Epithelial cell of esophagus (primary cell): ENCODE measurements at places on chromosomes 16 and 17.
A peak's percentile ranks its signal among the peaks of the same experiment; 100 is the strongest.

DNA sequence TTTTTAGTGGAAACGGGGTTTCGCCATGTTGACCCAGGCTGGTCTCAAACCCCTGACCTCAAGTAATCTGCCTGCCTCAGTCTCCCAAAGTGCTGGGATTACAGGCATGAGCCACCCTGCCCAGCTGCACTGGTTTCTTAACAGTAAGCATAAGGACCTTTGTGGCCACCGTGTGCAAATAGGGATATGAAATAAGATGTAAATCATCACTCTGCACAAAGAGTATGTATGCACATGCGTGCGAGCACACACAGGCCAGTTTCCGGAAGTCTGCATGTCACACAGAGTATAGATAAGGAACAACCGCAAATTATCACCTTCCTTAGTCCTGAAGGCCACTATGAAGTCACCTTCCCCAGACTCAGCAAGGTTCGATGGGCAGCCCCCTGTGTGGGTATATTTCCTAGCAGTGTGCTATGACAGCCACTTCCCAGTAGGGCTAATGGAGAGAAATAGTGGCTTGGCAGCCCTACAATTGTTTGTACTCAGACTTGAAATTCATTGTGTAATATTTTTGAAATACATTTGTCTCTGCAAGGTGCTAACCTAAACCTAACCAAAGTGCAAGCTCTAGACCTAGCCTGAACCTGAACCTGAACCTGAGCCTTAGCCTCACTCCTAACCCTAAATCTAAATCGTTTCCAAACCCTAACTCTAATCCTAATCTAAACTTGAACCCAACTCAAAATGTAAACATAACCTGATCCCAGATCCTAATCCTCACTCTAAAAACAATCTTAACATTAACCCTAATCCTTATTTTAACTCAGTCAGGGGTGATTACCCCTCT lies 48.4 kb upstream of the SKAP1 start:
- DNase-seq = no peak

DNA sequence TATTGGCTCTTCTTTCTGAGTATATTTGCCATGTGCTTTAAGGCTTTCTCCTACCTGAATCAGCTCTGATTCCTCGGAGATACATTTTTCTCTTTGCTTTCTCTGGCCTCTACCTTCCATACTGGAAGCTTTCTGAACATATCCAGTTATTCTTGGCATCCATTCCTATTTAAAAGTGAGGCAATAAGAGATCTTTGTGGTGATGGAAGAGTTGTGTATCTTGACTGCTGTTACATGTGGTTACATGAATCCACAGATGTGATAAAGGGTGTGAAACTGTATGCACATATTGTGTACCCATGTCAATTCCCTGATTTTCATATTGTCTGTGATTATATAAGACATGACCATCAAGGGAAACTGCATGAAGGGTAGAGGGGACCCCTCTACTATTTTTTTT lies 24.4 kb downstream of the UBE2O start:
- DNase-seq = no peak

- DNase-seq = no peak
These were observed 18.3 kb downstream of the GLYR1 start for GRCh38 chr16:4828567-4829321.

- DNase-seq = no peak
These were observed 130.2 kb downstream of the C16orf95 start for GRCh38 chr16:87186876-87187533.

DNA sequence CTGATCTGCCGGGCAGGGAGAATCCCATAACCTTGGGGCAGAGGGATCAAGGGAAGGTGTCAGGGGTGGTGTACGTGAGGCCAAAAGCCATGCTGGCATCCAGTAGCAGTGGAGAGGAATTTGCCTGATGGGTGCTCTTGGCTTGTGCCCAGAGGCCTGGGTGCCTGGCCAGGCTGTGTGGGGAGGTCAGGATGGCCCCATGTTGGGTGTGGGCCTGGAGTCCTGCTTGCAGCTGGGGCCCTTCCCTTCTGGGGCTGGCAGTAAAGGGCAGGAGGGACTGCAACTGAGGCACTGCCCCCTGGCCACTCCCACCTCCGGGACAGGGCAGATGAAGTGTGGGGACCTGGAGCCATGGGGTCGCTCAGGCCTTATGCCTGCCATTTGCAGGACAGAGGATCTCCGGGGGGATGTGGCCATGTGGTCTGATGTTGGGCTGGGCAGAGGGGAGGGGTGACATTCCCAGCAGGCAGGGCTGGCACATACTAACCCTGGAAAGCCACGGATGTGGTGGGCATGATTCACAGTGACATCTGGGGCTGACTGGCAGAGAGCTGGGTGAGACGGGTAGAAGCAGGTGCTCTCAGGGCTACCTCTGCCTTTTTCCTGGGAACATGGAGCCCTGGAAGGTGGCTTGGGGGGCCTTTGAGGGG lies 3.5 kb downstream of the FMNL1 start:
- peak; percentile 37 for DNase-seq

- DNase-seq = no peak
These were observed 55.2 kb downstream of the RAI1 start for GRCh38 chr17:17736205-17737183.

- DNase-seq = no peak
These were observed 91.4 kb downstream of the HIC1 start for GRCh38 chr17:2146132-2146871.

DNA sequence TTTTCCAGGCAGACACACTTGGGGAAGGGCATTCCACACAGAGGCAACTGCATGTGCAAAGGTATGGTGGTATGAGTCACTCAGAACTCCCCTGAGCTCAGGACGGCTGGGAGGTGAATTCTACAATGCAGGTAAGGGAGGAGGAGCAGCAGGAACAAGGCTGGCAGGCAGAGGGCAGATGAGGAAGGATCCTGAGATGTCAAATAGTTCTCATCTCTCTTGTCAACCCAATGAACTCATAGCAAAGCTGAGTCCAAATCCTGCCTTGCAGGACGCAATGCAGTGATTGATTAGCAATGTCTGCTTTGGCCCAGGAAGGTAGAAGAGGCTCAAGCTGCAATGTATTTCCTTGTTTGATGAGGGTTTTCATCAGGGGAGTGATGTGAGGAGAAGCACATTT lies 243.5 kb downstream of the XYLT1 start:
- DNase-seq = peak; percentile 3

DNA sequence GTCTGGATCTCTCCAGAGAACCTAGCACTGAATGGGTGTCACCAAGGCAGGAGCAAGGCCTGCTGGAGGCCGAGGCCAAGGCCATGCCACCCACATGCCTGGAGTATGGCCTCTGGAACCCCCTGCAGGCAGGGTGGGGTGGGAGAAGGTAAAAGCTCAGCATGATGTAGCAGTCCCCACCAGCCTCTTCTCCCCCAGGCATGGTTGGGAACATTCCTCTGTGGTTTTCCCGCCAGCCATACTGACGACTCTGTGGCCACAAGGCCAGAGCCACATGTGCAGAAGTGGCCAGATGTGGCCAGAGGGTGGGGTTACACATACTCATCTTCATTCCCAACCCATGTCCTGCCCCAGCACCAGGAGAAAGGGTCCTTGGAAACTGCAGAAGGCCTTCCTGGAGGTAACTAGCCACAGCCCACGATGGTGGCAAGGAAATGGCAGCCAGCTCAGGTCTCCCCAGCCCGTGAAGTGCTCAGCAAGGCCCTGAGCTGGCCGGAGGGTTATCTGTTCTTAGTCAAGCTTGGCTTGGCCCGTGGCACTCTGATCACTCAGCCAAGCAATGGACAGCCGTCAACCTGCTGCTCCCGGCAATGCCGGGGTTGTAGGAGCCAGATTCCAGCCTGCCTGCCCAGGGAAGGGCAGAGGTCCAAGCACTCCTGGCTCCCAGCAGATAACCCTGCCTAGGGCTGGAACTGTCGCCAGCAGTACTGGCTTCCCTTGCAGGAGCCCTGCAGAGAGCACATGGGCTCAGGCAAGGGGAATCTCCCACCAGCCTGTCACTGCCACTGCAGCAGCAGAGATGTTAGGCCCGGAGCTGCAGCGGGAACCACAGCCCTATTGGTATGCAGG lies 26.1 kb downstream of the HDAC5 start:
- DNase-seq = no peak

GRCh38 chr17:79621151-79621943 lies 10.5 kb upstream of the RBFOX3 start:
- DNase-seq = no peak

DNA sequence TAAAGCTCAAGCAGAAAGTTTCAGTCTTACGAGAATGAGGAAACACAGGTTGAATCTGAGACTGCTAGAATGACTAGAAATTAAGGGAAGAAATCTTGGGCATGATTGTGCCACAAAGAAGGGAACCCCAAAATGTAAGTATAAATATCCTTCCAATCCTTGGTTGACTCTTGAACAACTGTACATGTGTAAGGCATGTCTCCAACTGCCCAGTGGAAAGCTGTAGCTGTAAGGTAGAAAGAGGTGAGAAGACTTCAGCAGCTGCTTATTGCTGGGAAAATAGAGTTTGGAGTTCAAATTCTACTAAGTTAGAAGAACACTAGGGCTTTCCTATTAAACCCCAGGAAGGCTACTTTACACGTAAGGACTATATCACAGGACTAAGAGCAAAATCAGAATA lies 59.7 kb upstream of the NACA2 start:
- no peak for DNase-seq

- no peak for DNase-seq
These were observed 3.9 kb upstream of the COL1A1 start for GRCh38 chr17:50205111-50205962.

GRCh38 chr16:88533932-88534637 lies 36.1 kb upstream of the ZC3H18 start:
- peak; percentile 73 for DNase-seq

- DNase-seq = peak; percentile 71
These were observed 334.5 kb downstream of the SEC14L1 start for GRCh38 chr17:77475016-77475976.

DNA sequence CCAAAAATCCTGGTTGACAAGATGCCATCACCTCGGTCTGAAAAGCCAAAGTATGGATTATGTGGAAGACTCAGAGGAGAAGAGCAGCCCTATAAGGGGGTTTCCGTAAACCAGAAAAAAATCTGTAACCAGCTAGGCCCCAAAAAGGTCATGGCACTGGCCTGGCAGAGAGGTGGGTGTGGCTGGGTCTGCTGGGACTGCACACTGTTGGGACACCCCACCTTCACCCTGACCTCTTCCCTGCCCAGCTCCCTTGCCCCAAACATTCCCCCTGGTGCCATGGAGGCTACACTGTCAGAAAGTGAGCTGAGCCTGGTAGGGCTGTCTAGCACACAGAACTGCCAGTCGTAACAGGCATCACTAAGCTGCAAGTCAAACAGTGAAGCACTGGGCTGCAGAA lies 6.5 kb downstream of the SLC47A2 start:
- no peak for DNase-seq

DNA sequence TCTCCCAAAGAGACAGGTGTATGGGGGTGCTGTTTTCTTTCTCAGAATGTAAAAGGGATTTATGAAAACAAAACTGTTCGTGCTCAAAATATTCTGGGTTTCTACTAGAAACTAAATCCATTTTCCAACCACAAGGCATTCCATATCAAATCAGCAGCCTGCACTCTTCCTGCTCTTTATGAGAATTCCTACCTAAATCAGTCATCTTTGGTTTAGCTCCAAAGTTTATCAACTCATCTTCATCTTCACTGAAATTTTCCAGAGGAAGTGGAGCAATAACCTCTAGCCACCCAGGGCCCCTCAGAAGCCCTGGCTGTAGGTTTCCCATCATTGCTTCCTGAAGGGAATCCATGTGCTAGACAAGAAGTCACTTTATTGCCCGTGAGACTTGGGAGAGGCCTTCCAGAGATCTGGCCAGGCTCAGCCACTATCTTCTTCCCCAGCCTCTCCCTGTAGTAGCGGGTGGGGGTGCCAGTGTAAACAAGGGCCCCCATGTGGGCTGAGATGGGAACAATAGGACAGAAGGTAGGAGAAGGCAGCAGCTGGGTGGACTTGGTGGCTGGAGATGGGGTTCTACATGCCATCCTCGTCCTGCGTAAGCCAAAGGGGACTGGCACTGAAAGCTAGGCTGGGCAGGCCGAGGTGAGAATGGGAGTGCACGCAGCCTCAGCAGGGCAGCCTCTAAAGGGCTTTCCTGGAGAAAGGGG lies 22.0 kb upstream of the ALDH3A1 start:
- no peak for DNase-seq

DNA sequence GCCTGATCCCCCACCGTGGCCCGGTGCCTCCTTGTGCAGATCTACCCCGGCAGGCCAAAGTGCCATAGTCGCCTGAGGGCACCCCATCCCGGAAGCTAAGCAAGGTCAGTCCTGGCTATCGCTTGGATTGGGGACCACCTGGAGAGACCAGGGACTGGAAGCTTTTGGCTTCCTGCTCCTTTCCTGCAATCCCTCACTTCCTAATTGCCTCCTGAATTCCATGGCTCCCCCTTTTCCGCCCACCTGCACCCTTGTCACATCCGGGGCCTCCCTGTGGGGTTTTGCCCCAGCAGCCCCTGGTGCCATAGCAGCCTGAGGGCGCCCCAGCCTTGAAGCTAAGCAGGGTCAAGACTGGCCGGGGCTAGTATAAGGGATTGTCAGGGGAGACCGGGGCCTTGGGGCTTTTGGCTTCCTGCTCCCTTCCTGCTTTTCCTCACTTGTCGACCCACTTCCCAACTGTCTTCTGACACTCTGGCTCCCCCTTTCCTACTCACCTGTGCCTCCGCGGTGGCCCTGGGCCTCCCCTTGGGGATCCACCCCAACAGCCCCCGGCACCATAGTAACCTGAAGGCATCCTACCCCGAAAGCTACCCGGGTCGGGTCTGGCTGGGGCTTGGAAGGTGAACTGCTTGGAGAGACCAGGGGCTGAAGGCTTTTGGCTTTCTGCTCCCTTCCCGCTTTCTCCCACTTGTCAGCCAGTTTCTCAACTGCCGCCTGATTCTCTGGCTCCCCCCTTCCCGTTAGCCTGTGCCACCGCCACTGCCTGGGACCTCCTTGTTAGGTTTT lies 2293.6 kb downstream of the TP53TG3F start:
- DNase-seq = no peak

DNA sequence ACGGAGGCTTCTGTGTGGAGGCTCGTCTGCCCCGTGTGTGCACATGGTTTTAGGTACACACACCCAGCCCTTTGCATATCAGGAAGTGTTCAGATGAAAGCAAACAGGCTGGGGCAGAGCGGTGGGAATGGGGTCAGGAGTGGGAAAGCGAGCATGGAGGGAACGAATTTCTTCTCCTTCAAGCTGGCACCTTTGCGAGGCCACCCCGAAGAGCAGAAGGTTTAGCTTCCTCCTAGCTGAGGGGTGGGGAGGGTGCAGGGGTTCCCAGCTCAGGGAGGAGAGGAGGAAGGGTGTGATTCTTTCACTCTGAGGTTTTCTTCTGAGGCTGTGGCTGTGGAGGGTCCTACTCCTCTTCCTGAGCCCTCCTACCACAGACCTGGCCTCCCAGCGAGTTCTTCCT lies 83.6 kb downstream of the ABR start:
- DNase-seq = no peak

DNA sequence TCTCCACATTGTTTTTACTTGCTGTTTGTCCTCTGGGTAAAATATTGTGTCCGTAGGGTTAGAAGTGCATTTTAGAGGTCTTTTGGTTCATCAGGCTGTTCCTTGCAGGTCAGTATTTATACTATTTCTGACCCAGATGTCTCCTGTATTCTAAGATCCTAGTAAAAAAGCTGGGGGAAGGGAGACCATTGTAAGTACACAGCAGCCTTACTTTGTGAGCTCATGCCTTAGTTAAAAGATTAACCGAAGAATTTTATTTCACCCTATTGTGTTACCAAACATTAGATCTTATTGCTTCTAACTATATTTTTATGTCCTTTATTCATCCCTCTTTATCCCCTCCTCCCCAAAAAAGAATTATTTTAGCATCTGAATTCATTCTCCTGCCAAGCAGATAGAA lies 444.1 kb upstream of the RBFOX1 start:
- DNase-seq = no peak
